Left renal cortex interstitium (tissue), 4 donors: ENCODE measurements at places on chromosomes 12 and 14.

DNA sequence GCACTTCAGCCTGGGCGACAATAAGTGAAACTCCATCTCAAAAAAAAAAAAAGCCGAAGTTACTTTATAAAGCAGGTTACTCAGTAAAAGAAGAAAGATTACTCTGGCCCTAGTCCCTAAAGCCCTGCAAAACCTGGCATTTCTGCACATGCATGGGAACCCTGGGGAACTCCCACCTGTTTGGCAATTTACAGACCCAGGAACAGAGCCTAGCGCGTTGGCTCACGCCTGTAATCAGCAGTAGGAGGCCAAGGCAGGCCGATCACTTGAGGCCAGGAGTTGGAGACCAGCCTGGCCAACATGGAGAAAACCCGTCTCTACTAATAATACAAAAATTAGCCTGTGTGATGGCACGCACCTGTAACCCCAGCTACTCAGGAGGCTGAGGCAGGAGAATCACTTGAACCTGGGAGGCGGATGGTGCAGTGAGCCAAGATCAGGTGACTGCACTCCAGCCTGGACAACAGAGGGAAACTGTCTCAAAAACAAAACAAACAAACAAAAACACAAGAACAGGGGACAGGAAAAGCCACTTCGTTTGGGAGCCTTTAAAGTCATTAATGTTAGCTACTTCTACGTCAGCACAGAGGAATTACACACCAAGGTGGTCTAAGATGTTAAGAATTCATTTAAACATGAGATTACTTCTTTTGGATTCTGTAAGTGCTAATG lies 34.1 kb upstream of the SPTSSA start:
- DNase-seq, result no peak

DNA sequence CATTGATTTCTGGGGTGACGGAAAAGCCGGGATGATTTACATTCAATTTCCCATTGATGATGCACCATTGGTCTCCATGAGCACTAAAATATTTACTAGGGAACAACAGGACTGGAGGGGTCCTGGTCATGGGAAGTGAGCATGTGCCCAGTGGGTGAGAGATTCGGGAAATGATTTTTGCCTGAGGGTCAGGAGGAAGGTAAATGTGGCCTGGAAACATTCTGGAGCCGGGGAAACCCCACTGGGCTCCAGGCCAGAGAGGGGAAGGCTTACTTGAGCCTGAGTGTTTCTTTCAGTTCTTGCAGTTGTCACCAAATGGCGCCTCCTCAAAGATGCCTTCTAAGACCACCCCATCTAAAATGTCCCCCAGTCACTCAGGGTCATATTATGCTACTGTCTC lies 532.3 kb upstream of the TBX3 start:
- DNase-seq, result no peak

- DNase-seq, result no peak
Measured at GRCh38 chr14:74261288-74261687, 22.0 kb downstream of the VSX2 start.

DNA sequence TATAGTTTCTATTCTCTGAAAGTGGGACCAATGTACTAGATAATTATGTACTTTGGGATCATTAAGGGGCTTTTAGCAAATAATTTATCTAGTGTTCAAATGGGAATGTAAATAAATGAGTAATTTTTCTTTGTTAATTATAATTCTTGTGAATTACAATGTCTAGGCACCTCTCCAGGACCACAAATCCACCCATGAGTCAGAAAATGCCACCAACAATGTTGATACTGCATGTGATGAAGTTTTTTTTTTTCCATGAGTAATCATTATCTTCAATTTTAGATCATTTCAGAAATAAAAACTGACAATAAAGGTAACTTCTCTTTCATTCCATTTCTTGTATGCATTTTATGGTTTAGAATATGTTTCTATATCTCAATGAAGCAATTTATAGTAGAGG lies 470.3 kb downstream of the VRK1 start:
- DNase-seq, result no peak

DNA sequence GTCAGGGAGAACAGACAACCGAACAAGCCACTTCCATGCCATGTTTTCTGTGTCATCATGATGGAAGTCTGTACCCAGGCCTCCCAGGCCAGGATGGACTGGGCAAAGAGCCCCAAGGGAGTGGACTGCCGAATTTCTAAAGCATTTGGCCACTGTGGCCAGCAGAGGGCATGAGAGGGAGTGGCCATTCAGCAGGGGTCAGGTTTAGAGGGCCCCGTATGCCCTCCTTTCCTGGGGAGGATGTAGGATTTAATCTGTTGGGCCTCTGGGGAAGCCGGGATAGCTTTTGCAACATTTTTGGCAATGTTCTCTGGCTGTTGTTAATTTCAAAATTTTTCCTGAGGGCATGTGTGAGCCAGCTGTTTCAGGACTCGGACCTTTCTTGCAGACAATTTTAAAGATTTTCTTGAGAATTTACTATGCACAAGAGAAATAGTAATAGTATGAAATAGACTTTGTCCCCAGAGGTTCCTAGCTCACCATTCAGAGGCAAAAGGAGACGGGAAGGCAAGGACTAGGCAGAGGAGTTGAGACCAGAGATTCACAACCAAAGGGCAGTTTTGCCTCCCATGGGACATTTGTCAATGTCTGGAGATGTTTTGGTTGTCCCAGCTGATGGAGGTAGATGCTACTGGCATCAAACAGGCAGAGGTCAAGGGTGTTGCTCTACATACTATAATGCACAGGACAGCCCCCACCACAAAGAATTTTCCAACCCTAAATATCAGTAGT lies 18.0 kb downstream of the ACACB start:
- no peak for DNase-seq

DNA sequence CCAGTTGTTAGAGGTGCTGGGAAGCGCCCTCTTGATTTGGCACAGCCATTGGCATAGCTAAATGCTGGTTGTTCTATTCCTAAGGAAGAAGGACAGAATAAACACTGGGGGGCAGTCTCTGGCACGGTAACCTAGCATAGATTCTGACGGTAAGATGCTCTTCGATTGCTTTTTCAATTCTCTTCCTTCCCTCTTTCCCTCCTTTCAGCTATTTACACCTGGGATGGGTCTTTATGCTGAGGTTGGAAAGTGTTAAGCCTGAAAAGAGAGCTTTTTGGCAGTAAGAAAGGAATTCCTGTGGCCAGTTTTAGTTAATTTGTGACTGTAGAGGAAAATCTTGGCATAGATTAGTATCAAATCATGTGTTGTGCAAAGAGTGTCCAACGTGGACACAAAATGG lies 162.8 kb downstream of the SNAPC1 start:
- DNase-seq, result no peak
